ENCODE measurements at places on chromosomes 12 and 14. TPM values are rescaled to one million over a fixed set of nuclear protein-coding genes. Genes with fewer than 3 reads are reported as not detected.

Gene OS9
- 140 TPM for total RNA-seq

Gene EFS
- 26.5 TPM for total RNA-seq

Gene APOF
- not detected for total RNA-seq

DNA sequence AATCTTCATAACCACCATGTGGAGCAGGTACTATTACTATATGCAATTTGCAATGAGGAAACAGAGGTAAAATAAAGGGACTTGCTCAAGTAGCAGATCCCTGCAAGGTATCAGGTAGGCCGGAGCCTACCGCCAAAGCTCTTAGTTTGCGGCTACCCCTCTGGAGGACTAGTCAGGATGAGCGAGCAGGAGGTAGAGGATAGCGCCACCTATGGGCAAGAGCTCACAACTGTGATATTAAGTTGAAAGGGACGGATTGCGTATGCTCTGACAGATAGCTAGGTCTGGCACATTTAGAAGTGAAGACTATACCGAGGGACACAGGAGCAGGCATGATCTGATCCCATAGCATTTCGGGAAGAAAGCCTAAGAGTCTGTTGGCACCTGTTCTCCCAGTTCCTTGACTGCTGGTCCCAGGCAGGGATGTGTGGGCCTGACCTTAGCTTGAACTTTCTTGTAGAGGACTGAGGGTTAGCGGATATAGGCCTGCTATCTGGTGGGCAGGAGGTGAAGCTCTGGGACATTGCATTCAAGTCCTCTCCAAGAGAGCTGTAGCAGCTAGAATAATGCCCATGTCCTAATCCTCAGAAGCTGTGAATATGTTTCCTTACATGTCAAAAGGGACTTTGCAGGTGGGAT lies 48.0 kb downstream of the SLC17A8 start:
- no peak for DNase-seq

DNA sequence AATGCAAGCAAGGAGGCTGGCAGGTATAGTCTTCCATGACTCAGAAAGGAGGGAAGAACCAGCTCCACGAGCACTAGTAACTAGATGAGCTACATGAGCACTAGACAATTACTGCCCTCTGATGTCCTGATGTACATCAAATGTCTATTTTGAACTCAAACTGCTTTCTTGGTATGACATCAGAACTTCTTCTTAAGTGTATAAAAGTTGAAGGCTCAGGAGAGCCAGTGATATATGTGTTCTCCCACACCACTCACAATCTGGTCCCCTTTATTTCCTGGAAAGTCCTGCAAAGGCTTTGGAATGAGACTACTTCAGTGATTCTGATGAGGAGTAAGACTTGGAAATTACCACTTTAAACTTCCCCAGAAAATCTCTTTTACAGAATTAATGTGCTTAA lies 18.5 kb upstream of the DHRS7 start:
- DNase-seq = no peak

DNA sequence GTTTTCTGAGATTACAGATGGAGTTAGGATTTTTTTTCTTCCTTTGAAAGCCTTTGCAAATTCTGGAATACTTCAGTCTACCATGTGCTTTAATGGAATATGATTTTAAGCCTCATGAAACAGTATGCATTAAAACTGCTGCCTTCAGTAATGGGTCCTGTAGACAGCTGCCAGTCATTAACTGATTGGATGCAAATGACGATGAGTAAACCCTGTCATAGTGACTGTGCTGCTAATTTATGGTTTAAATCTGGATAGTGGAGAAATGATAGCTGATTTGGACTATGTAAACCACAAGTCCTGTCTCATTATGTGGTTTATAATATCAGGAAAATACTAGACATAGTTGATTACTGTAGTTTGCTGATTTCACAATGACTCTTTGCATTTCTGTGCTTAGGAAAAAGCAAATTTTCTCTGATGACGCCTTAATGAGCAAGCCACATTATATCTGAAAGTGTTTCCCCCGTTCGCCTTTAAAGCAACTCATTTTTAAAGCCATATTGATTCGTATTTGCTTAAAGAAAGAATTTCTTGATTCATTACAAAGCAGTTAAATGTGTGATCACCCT lies 217.6 kb downstream of the TMTC2 start:
- DNase-seq = no peak

DNA sequence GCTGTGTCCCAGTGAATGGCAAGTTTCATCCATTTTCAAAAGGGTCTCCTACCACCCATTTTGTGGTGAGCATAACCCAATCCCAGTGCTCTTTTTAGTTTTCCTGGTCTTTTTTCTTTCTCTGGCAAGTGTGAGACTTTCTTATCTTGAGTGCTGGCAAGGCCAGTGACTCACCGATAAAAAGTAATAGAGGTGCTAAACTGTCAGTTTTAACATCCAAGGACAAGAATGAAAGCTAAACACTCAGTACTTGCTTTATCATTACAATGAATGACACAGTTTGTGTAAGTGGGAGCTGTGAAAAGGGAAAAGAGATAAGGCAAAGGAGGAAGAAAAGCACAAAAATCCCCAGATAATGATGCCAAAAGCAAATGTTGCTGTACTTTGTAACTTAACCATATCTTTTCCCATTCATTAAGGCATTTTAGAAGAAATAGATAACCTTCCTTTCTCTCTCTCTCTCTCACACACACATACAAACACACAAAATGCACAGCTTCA lies 4.9 kb upstream of the LRIG3 start:
- DNase-seq = no peak

- no peak for DNase-seq
These were observed 430.0 kb downstream of the ETNK1 start for GRCh38 chr12:23055004-23055403.

DNA sequence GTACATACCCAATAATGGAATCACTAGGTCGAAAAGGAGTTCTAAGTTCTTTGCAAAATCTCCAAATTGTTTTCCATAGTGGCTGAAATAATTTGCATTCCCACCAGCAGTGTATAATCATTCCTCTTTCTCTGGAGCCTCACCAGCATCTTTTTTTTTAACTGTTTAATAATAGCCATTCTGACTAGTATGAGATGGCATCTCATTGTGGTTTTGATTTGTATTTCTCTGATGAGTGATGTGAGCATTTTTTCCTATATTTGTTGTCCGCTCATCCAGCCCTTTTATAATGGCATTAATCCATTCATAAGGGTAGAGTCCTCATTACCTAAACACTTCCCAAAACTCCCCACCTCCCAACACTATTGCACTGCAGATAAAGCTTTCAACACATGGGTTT lies 278.3 kb downstream of the SEC23A start:
- DNase-seq = no peak

DNA sequence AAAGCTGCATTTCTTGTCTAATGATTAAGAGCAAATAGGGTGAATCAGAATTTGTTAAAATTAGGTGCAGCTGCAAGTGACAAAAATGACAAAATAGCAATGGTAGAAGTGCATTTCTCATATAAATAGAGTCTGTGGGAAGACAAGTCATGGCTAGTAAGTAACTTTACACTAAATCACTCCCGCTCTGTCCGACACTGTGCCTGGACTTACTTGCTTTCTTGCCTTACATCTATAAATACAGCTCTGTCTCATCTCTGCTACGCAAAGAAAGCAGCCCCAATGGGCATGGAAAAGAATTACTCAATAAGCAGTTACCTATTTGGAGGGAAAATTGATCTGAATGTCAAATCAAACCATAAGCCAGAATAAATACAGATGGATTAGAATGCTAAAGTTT lies 245.4 kb upstream of the KRR1 start:
- no peak for DNase-seq

DNA sequence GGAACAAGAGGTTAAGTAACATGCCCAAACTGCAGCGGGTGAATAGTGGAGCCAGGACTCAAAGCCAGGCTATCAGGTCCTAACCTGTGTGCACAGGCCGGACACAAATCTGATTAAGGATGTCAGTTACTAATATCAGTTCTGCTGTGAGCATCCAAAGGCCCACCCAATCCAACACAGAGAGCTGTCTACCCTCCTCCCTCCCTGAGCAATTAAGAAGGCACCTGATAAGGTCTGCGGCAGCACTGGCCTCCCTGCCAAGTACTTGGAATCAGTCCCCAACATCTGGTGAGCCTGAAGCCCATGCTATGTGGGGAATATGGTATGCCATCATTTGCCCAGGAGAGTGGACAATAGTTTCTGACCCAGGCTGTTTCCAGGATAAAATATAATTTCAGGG lies 3.9 kb downstream of the HEBP1 start:
- DNase-seq = no peak

All from spinal cord (tissue), 10 donors.